ENCODE measurements at places on chromosomes 6 and 20.

DNA sequence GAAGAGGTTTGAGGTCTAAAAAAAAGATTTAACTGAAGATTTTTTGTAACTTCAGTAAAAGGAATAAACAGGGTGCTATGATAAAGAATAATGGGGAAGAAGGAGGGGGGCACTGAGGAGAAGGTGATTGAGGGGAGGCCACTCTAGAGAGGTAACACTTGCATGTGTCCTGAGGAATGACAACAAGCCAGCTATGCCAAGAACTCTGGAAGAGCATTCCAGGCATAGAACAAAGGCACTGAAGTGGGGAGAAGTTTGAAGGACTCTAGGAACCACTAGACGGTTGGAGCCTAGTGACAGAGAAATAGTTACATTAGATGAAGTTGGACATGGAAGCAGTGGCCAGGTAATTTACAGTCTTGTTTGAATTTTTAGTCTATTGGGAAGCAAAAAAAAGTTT is 10.8 kb upstream of the SF3B5 start:
- DNase-seq, result no peak

GRCh38 chr20:43549416-43550065 is 9.3 kb upstream of the SGK2 start:
- no peak for DNase-seq

DNA sequence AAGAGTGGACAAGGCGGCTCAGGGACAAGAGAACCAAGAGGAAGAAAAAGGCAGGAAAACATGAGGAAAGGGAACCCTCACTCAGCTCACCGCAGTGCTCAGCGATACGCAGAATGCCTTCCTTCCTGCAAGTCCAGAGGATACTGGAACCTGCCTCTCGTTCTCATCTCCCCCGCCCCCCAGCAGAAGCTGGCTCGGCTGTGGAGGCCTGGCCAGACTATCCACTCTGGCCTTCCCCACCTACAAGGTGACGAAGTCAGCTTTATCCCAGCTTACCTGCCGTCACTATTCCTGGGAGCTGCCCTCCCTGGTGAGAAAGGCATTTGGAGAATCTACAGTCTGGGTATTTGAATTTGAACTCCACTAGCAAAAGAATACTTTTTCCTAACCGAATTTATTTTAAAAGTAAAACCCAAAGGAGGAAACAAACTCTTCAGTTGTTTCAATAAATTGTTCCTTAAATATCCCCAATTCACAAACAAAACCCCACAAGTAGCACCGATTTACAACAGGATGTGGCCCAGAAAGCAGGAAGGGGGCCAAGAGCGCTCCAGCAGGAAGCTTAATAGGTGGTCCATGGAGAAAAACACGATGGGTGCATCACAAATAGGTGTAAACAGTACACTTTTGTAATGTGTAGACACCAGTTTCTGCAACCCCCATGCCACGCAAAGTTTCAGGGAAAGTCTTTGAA is 2.1 kb upstream of the DIDO1 start:
- no peak for DNase-seq

DNA sequence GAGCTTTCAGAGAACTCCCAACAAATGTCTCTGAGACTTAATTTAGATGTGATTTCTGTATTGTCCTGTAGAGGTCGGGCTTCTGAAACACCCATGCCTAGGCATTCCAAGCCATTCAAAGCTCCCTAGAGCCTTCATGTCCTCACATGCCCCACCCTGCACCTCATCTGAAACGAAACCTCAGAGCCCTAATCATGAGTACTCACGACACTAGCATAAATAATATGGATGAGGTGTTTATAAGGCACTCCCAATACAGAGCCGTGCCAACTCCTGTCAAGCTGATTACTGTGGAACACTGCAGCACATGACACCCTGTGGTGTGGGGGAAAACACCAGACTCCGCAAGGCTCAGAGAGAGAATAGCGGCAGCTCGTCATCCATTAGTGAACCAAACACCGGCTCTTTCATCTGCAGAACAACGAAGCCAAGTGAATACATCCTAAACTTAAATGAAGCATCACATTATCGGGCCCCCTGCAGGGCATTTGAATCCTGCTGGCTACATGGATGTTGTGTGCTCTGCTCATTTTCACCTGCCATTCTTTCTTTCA is 83.8 kb downstream of the FNDC1 start:
- no peak for DNase-seq

GRCh38 chr6:52373151-52373690 is 11.3 kb downstream of the PAQR8 start:
- no peak for DNase-seq

DNA sequence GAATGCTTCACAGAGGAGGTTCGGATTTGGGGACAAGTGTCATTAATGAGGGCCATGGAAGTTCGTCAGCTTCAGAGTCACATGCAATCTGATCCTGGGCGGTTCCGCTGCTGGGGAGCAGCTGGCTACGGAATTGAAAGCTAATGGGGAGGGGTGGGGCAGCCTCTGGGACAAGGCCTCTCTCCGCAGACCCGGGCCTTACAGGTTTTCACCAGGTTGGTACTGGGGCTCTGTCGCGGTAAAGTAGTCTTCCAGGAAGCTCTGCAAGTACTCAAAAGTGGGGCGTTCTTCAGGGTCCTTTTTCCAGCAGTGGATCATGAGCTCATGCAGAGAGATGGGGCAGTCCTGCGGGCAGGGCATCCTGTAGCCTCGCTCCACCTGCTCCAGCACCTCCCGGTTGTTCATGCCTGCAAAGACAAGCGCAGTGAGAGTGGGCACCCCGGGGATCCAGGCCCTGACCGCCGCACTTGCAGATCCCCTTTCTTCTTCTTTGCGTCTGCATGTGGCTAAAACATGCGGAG is 55.9 kb upstream of the TRAF3IP2 start:
- no peak for DNase-seq

DNA sequence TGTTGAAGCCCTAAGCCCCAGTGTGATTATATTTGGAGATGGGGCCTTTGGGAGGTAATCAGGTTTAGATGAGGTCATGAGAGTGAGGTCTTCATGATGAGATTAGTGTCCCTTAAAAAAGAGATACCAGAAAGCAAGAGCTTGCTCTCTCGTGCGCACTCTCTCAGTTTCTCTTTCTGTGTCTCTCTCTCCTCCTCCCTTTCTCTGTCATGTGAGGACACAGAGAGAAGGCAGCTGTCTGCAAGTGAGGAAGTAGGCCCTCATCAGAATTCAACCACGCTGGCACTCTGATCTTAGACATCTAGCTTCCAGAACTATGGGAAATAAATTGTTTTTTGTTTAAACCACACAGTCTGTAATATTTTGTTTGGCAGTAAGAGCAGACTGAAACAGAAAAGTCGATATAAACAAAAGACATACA is 180.5 kb downstream of the IBTK start:
- DNase-seq, result no peak

DNA sequence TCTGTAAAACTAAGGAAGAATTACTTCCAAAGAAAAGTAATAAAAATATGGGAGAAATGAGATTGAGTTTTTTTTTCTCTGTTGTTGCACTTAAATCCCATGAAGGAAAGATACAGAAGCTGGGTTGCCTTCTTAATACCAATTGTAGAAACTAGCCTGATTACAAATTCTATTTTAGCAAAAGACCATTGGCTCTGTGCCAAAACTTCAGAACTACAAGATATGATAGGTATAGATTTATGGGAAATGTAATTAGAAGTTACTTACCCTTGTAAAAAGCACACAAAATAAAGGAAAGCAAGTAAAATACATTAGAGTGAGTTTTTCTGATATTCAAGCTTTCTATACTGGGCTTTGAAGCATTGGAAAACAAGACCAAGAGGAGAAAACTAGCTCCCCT is 73.5 kb upstream of the SCGN start:
- DNase-seq, result no peak

DNA sequence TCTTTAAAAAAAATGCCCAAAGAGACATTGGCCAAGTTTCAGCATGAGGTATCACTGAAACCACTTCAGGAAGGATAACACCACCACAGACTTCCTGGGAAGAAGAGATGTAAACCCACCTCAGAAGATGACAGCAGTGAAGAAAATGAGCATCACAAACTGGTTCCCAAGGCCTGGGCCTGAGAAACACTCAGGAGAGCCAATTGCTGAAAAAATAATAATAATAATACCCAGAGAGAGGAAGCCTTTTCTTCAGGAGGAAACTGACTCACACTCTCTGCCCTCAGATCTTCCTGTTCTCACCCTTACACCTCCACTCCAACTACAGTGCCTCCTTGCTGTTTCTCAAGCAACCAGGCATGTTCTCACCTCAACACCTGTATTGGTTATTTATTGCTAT is 68.1 kb upstream of the MAFB start:
- no peak for DNase-seq

DNA sequence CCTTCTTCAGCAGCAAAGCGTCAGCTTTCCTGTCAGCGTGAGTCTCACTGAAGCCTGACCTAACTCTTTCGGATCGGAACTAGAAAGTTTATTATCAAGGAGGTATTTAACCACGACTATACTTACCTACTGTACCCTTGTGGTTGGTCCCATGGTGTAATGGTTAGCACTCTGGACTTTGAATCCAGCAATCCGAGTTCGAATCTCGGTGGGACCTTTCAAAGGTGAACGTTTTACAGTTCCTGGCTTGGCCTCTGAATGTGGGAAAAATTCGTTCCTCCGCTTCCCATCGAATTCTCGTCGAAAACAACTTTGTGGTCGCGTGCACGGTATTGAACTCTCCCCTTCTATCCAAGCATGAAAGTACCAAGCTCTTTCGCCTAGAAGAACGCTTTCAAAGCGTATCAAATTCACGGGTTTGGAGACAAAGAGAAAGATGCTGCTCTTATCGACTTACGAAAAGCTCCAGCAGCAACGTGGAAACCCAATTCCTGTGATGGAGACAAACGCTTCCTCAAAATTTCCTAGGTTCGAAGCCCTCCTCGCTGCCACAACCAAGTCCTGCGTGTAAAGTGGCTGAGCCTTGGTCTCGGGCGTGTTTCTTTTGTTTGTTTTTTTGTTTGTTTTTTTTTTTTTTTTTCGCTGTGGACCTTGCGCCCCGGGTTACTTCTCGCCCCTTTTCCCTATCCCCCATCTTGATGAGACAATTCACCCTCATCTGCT is 63.7 kb downstream of the GPX5 start:
- peak; percentile 49 for DNase-seq

GRCh38 chr20:25067102-25067987 is 9.4 kb upstream of the ACSS1 start:
- DNase-seq, result no peak

GRCh38 chr6:130050230-130050629 is 31.8 kb downstream of the L3MBTL3 start:
- no peak for DNase-seq

DNA sequence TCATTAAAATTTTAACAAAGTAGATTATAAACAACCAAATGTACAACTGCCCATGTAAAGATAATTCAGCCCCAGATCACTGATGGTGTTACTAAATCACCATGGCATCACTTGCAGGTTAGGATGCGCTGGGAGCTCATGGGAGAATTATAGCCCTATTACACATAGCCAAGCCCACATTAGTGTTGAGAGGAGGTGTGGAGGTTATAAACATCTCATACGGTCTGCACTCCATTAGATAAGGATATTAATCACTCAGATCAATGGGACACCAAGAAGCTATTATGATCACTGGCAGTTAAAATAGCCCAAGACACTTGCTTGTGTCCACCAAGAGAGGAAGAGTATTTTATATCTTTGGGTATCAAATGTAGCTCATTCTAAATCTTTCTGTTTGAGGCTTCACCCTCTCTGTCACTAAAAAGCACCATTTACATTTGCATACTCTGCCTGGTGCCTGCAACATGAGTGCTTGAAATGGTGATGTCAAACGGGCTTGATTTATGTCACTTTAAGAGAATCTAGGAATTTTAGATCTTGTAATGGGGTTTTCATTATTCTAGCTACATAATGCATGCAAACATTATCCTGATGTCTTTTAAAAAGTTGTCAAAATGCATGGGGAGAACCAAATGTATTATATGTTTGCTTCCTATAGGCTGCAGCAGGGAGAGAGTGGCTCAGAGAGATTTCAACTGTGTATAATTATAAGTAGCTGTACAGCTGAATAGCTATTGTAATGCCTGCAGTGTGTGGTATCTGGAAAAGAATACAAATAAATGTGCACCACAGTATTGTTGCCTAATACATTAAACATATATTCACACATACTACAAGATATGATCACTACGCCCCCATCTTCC is 654.1 kb upstream of the MARCKS start:
- DNase-seq, result no peak

DNA sequence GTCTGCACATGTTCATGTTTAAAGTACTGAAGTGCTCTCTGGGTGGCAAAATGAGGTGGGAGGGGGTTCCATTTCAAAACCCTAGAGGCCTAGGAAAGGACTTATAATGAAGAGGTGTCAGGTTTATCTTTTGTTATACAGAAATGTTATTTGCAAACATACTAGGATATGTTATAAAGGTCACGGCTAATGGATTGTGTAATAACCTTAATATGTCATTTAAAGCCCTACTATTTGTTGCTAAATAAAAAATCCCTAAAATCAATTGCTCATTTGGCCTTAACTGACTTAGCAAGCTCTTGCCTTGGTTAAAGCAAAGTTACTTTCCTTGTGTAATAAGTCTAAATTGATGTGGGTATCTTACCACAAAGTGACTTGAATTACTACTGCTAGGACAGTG is 8.8 kb downstream of the NKX2-4 start:
- no peak for DNase-seq

DNA sequence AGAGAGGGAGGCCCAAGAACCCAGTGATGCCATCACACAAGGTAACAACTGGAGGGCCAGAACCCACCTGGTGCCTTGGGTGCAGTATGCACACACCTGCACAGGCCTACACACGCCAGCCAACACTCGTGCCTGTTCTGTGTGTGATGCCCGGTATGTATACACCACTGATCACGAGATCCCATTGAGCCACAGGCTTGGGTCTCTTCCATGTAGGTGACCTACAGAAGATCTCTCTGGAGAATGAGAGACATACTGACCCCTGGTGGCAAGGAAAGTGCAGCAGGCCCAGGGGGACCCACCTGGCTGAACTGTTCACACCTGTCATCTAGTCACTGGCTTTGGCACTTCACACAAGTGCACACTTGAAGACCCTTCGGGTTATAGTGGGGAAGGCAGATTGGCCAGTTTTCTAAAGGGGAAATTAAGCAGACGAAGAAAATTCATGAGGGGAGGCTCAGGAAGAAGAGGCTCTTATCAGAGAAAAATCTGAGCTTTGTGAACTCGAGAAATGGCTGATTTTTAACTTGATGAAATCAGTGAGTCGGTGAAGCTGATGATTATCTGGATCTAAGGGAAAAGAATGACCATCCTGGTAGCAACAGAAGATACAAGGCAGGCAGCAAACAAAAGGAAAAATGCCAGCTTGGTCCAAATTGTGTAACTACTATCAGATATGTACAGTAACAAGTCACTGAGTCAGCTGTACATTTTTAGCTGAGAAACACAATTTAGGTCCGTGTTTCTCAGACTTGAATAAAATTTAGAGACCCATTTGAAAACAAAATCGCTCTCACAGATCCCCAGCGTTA is 69.1 kb upstream of the PBOV1 start:
- DNase-seq, result peak; percentile 49

GRCh38 chr20:51104960-51105920 is 82.3 kb upstream of the KCNG1 start:
- DNase-seq, result no peak
